ENCODE measurements at places on chromosomes 5 and 9.

DNA sequence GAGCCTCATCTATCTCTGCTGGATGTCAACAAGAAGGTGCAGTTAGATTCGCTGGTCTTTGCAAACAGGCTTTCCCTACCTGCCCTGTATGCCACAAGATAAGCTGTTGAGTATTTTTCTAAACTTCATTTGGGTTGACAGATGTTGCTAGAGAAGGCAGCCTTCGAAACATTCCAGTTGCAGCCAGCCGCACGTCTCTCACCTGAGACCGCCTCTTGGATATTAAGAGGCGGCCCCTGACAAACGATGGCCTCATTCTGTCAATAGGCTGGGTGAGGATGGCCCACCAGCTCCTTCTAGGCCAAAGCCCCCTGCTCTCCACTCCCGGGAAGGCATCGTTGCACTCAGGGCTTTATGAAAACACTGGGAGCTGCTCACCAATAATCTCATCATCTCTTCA is 181.6 kb downstream of the DAB2IP start:
- DNase-seq, result peak; percentile 41

DNA sequence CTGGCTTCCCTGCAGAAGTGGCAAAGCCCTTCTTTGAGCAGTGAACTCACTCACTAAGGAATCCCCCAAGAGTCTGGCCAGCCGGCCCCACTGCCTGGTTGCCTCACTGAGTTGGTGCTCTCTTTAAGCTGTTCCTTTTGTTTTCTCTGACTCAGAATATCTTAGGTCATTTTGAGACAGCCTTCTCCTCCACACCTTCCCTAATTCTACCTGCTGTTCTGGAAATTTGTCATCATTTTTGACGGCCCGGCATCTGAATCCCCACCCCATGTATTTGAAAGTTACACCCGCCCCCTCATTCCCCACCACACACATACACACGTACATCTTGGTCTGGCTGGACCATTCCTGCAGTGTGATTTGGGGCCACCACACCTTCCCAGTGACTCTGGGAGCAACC is 41.8 kb downstream of the FGF1 start:
- DNase-seq, result no peak

GRCh38 chr5:157116483-157116954 is 7.7 kb upstream of the HAVCR2 start:
- no peak for DNase-seq

DNA sequence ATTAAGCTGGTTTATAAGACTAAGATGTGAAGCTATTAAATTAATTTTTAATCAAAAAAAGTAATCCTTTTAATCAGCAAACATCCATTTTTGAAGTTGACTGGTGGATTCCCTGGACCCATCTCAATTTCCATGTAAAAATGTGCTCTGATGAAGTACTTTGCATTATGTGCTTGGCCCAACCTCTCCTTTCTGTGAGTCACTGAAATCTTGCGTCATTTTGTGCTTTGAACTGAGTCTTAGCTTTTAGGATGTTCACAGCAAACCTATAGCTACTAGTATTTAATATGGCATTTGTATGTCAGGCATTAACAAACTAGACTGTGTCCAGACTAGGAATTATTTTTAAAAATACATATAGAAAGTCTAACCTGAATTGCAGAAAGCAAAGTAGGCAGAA is 55.0 kb upstream of the CDH12 start:
- no peak for DNase-seq

DNA sequence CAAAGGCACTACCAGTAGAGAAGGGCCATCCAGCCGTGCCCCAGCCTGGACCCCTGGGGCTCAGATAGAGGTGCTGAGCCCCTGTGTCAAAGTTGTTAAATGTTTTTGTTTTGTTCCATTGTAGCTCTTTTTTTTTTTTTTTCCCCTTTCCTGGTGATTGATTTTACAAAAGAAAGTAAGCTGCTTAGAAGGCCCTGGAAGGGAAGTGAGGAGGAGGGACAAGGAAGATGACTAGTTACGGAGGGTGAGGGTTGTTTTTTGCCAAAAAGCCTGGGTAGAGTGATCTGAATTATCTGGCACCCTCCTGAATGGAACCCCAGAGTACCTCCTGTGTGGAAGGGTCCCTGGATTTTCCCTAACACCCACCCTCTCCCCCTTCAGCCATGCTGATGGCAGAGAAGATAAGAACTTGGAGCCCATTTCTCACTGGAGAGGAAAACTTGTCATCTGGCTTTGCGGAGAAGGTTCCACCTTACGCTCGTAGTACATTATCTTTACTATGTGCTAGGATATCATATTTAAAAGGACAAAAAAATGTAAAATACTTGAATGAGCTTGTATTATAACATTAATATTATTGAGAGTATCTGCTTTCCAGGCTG is 33.4 kb downstream of the FAXDC2 start:
- no peak for DNase-seq

- no peak for DNase-seq
Measured at GRCh38 chr5:141617128-141617527, 1.7 kb downstream of the DIAPH1 start.

DNA sequence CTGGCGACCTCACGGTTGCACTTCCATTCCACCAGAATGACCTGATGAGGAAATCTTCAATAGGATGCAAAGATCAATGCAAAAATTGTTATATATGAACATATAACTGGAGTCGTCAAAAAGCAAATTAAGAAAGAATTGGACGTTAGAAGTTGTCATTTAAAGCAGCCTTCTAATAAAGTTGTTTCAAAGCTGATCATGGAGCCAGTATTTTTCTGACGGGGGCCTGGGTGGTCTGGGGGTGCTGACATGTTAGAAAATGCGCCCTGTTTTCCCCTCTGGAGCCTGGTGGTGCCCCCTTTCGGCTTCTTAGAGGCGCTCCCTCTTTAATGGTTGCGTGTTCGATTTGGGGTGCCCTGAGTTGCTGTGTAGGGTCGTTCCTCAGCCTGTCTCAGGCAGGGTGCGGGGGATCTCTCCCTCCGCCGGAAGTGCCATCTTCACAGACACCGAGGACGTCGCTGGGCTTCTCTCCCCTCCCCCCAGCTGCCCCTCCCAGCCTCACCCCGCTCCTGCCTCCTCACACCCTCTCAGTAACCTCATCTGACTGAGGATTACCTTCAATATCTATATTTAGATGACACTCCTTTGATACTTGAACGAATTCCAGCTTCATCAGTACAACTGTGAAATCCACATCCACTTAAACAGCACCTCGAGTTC is 18.3 kb downstream of the PTGES2 start:
- DNase-seq, result no peak

DNA sequence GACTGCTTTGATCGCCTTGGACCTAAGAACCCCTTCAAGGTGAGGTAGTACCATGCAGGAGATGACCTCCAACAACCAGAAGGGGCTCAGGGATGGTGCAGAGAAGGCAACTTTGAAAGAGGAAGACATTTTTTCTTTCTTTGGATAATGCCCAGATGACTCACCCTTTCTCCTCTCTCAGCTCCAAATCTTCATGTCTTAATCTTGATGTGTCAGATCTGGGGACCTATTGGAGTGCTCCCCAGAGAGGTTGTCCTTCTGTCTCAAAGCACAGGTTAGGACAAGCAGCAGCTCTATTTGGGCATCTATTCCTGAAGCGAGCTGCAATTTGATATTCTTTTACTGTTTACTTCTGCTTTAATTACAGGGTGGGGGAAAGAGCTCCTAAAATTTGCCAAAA is 229.9 kb upstream of the MAP3K1 start:
- DNase-seq, result no peak

GRCh38 chr5:51275428-51275827 is 107.8 kb upstream of the ISL1 start:
- no peak for DNase-seq

- DNase-seq, result no peak
Measured at GRCh38 chr5:125987677-125988255, 435.4 kb upstream of the GRAMD2B start.

- no peak for DNase-seq
Measured at GRCh38 chr5:74889523-74890105, 23.4 kb upstream of the FAM169A start.

GRCh38 chr5:54659700-54660131 is 142.2 kb downstream of the SNX18 start:
- DNase-seq, result no peak

- DNase-seq, result peak; percentile 94
Measured at GRCh38 chr5:139745132-139745799, 50.3 kb upstream of the PSD2 start.

DNA sequence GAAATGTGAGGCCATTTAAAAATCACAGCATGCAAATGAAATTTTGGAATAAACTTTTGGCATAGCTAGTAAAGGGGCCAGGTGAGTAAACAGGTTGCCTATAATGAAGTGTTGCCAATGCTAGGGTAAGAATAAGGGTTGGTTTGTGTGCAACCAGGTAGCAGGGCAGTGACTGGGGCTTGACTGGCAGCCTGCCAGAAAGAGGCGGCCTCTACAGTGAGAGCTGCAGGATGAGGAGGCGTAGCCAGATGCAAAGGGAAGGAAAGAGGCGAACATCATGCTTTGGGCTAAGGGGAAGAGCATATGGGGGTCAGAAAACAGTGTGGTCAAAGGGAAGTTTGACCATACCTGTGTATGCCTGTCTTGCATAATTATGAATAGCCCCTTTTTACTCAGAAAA is 70.6 kb downstream of the MAST4 start:
- no peak for DNase-seq

GRCh38 chr5:38373743-38374142 is 115.4 kb downstream of the EGFLAM start:
- no peak for DNase-seq

- no peak for DNase-seq
Measured at GRCh38 chr5:108629779-108630528, 117.7 kb upstream of the FER start.

GRCh38 chr5:157865781-157866180 is 6.8 kb upstream of the CLINT1 start:
- no peak for DNase-seq

DNA sequence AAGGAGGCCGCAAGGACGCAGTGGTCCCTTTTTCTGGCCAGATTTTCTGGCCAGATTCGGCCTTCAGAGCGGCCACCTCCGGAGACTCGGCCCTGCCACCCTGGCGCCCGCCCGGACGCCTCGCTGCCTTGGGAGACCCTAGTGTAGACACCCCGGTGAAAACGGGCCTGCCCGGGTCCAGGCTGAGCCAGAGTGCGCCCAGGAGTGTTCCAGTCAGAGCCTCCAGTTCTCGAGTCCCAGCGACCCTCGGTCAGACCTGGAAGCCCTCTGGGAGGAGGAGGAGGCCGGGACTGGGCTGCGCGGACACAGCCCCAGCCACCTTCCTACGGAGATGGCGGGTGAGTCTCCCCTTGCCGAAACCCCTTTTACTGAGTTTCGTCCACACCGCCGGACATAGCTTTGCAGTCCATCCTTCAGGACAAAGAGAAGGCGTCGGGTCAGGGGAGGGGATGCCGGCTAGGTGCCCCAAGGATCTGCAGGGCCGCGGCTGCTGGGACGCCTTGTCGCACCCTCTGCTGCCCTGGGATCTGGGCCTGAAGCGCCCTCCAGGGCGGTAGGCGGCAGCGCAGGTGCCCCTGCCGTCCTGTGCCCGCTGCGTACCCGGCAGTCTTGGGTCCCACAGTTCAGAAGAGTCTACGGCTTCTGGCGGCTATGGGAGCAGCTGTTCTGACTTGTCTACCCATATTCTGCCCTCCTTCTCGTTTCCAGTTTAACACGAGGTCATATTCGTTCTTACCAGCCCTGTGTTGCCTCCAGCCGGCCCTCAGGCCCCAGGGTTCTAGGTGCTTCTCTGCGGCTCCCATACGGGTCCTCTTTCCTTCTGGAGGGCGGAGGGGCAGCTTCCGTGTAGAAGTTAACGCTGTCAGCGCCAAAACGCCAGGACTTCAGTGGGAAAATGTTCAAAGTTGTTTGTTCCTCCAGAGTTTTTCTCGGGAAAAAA is 1771.7 kb upstream of the CDH9 start:
- DNase-seq, result no peak

GRCh38 chr9:103397868-103398600 is 402.9 kb downstream of the CYLC2 start:
- no peak for DNase-seq

DNA sequence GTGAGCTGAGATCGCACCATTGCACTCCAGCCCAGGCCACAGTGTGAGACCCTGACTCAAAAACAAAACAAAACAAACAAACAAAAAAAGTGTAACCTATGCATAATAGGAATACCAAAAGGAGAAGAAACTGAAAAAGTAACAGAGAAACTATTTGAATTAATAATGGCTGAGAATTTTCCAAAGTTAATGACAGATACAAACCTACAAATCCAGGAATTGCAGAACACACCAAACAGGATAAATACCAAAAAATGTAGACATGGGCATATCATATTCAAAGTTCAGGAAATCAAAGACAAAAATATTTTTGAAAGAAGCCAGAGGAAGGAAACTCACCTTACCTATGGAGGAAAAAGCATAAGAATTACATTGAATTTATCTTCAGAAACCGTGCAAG is 383.7 kb upstream of the POU5F2 start:
- DNase-seq, result no peak

GRCh38 chr9:99074902-99075245 is 30.0 kb upstream of the TGFBR1 start:
- DNase-seq, result no peak

DNA sequence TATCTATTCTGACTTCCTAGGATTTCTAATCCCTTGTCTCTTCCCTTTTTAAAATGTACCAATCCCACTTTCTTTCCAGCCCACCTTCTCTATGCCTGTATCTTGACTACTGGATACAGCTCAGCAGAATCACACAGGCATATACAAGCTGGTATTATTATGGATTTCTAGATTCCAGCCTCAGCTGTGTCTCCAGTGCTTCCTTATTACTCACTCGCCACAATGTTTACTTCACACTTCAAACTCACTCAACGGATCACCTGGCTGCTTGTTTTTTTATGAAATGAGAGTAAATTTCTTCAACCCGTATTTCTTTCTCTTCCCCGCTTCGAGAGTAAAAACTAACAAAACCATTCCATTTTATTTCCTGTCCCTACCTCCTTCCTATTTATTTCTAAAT is 38.8 kb downstream of the CWC27 start:
- no peak for DNase-seq

DNA sequence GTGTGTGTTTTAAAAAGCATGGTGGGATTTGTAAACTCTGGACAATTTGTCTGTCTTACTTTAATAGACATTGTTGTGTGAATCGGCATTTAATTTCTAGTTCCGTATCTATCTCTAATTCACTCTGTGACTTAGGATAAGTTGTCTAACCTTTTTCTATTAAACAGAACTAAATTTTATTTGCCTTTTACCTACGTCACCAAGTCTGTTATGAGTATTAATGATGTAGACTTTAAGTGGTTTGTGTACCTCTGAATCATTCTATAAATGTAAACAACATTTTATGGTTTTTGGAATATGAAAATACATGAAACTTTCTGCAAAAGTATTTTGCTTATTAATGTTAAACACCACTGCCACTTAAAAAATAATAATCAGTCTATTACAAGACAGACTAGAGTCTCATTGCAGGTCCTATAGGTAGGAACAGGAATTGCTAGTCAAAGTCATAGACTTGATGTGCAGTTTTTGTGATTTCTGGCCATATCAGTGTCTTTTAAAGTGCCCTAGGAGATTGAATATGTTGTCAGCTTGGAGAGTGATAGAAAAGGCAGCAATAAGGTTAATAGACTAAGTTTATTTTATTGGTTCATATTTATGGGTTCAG is 5.6 kb downstream of the RBM27 start:
- no peak for DNase-seq

Data from coronary artery (tissue), 2 donors.